ENCODE measurements at places on chromosomes 5 and 9. TPM values are rescaled to one million over a fixed set of nuclear protein-coding genes. Genes with fewer than 3 reads are reported as not detected.

The ZNG1A gene
- 34.7 TPM for total RNA-seq

The TEX53 gene
- not detected for total RNA-seq

The NIPSNAP3A gene
- 52.1 TPM for total RNA-seq

The ANKDD1B gene
- total RNA-seq = 1.1 TPM

The ZNF366 gene
- 13.3 TPM for total RNA-seq

The IL7R gene
- total RNA-seq = 2.2 TPM

The NUTM2G gene
- not detected for total RNA-seq

The SLIT3 gene
- not detected for total RNA-seq

The C9 gene
- 0.34 TPM for total RNA-seq

The AMBP gene
- total RNA-seq = 0.17 TPM

The NIM1K gene
- total RNA-seq = 0.05 TPM

The PRLR gene
- not detected for total RNA-seq

The FCN2 gene
- total RNA-seq = not detected

The DRD1 gene
- not detected for total RNA-seq

The CCL28 gene
- total RNA-seq = 1.2 TPM

The IFNB1 gene
- total RNA-seq = not detected

The PCDHGC4 gene
- 1.2 TPM for total RNA-seq

The REEP5 gene
- 50.8 TPM for total RNA-seq

The IL33 gene
- total RNA-seq = 11.8 TPM

The TMEM215 gene
- total RNA-seq = not detected

The BRD8 gene
- 31.7 TPM for total RNA-seq

The TMEM174 gene
- not detected for total RNA-seq

The DOCK8 gene
- 6.8 TPM for total RNA-seq

The RNF180 gene
- total RNA-seq = 3.2 TPM

The PCDHB9 gene
- 0.14 TPM for total RNA-seq

The PIP5K1B gene
- total RNA-seq = not detected

Measured in dermis blood vessel endothelial cell (primary cell).